Stimulated activated CD4-positive, alpha-beta T cell treated with anti-CD3 and anti-CD28 coated beads, Interleukin-1b, Interleukin-23, amount 100 ng/mL, for 48 hours (primary cell): ENCODE measurements at places on chromosomes 5 and 9.
A peak's percentile ranks its signal among the peaks of the same experiment; 100 is the strongest.

- no peak for DNase-seq
These were observed 791 bp downstream of the SLC2A8 start for GRCh38 chr9:127397646-127398274.

GRCh38 chr5:74482523-74482922 is 158.0 kb downstream of the ENC1 start:
- no peak for DNase-seq

DNA sequence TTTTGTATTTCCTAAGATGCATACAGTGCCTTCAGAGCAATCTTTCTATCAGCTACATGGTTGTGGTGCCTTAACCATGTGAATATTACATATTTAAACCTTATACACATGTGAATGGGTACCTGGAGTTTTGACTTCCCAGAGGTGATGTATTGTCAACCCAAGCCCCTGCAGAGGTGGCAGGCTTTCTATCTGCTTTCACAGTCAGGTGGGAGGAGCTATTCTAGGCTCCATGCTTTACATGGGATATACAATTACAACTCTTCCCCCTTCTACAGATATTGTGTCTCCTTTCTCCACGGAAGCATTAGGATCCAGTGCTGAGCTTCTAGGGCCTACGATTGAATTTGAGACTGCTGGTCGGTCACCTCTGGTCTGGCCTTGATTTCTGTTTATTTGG is 89.8 kb upstream of the TUT7 start:
- no peak for DNase-seq

DNA sequence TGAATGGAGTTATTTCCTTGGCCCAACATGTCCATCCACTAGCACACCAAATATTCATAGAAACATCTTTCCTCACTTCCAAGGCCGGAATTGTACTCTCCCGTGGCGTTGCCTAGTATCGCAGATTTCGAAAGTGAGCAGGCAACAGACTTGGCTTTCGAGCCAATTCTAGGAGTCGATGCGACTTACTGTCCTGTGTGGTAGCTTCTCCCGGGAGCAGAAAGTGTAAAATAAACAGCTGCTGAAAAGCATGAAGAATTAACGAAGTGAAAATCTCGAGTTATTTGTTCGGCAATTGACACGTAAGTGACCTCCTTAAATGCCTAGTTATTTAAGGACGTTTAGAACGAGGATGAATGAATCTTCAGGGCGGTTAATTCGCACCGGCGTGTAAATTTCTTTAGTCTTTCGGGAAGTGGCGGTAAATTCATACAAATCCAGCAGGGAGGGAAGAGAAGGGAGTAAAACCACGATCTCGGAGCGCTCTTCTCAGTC is 449 bp upstream of the PCSK5 start:
- no peak for DNase-seq

- no peak for DNase-seq
These were observed 234.1 kb downstream of the ADAMTS6 start for GRCh38 chr5:65247594-65247993.

GRCh38 chr5:12354686-12355085 is 450.4 kb upstream of the CTNND2 start:
- DNase-seq, result no peak

- no peak for DNase-seq
These were observed 8.0 kb downstream of the DIPK1B start for GRCh38 chr9:136720251-136720897.

DNA sequence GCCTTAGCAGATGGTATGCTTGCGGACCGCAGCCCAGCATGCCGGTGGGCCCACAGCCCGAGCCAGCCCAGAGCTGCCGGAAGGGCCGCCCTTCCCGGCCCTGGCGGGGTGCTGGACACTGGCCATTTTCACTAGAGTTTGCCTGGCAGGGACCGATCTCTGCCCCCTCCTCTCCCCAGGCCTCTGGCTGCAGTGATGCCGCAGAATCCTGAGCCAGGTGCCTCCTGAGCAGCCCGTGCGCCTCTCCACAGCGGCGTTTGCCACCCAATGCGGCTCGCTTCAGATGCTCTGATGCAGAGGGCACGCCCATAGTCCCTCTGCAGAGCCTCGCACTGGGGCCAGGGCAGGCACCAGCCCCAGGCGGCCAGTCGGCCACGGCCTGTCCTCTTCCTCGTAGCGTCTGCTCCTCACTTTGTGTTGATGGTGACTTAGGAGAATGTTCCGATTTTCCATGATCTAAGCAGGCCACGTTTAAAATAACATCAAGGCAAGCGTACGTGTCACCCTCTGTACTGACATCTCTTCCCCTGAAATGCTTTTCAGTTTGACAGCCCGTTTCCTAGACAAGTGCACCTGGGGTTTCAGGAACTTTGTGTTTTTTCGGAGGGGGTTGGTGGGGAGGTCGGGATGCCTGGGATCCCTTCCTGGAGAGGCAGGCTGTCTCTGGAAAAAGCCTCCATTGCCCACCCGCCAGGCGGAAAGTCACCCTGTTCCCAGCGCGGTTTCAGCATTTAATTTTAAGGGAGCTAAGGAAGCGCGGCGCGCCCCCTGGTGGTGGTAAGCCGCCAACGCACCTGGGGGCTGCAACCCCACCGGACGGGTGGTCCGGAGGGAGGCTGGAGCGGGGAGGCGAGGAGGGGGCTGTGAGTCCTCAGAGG is 29.8 kb upstream of the HMCN2 start:
- DNase-seq, result peak; percentile 57

DNA sequence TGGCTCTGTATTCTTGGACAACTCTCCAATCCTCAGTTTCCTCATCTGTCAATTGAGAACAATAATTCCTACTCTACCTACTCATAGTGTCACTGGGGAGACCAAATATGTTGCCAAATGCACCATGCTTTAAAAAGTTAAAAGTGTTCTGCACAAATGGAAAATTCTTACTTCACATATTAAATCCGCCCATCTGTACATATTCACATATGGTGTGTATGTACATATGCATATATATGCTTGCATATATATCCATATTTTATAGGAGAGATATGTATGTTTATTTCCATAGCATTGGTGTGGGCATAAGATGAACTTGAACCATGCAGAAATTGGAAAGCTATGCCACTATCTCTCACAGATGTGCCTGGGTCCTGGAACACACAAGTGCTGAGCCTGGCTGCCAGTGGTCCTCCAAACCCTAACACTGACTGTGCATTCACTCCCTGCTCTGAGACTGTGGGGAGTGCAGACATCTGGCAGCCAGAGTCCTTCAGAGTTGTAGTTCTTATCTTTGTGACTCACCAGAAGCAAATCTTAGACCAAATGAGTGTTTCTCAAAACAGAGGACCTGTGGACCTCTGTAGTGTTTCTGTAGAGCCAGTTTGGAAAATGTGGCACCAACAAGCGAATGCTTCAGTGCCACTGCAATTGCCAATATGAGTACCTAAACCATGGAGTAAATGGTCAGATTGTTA is 168.7 kb downstream of the GRIA1 start:
- DNase-seq, result no peak

- DNase-seq, result no peak
These were observed 171.7 kb downstream of the ATPSCKMT start for GRCh38 chr5:10077791-10078545.

DNA sequence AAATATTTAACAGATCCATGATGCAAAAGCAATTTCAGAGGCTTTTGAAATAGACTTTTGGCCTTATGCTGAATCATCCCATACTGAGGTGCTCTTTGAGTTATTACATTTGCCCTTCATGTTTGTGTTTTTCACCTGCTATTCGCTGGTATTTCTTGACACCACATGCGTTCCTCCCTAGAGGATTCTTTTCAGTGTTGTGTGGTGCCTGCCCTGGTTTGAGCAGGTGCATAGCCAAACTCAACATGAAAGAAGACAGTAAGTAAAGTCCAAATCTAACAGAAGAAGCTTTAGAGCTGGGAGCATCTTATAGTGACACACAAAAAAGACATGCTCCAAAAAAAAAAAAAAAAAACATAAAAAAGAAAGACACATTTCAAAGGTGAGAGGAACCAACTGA is 796.3 kb downstream of the SEMA5A start:
- DNase-seq, result no peak

GRCh38 chr5:144139586-144139985 is 30.9 kb downstream of the YIPF5 start:
- DNase-seq, result no peak
